GM12892 (cell line): ENCODE measurements at places on chromosomes 11 and 22.

GRCh38 chr11:122405547-122406341 is 249.8 kb upstream of the UBASH3B start:
- DNase-seq: no peak

DNA sequence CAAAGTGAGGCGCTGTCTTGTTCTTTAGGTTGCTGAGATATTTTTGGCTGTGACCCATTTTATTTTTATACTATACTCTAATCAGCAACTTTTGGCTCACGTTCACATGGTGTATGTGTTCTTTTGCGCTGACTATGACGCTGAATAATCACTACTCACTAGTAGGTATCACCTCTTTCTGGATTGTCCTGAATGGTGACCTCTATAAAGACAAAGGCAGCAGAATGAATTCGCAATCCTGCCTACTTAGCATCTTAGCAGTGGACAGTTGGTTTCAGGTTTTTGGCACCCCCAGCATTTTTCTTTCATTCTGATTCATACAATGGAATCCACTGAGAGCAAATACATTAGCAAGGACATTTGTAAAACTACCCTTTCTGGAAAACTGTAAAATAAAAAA is 351.3 kb downstream of the JRKL start:
- DNase-seq: no peak

- DNase-seq: no peak
Observed at GRCh38 chr11:61896665-61897386, 5.5 kb upstream of the FADS3 start.

DNA sequence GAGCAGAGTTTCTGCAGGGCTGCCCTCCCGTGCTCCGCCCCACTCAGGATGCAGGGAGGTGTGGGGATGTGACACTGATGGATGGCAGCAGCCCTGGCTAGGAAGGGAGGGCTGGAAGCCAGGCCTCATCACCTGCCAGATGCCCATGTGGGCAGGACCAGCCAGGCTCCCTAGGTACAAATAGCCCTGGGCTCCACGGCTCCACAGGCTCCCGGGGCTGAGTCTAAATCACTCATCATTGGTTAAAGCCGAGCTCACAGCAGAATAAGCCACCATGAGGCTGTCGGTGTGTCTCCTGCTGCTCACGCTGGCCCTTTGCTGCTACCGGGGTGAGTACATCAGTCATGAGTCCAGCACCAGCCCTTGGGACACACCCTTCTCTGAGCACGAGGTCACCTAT is at the start of gene SCGB1D1:
Gene SCGB1D1, plus strand, starts transcription at position 206 of the 400 bp plus-strand sequence. Its CDS starts 69 bp downstream, at position 275.
- no peak for DNase-seq

DNA sequence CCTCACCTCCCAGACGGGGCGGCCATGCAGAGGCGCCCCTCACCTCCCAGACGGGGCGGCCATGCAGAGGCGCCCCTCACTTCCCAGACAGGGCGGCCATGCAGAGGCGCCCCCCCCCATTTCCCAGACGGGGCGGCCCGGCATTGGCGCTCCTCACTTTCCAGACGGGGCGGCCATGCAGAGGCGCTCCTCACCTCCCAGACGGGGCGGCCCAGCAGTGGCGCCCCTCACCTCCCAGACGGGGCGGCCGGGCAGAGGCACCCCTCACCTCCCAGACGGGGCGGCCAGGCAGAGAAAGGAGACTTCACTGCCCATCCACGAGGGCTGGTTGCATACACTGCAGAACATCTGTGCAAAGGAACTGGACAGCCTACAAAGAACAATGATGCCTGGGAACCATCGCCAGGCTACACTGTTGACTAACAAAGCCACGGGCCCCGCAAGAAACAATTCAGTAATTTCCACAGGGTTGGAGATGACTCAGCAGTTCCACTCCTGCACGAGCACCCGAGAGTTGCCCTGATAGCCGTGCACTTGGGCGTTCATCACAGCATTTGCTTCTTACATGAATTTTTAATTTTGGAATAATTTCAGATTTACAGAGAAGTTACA is 58.7 kb downstream of the CTTN start:
- no peak for DNase-seq
